Cerebellar cortex (tissue), 1 donor: ENCODE measurements at places on chromosomes 2 and 18.

DNA sequence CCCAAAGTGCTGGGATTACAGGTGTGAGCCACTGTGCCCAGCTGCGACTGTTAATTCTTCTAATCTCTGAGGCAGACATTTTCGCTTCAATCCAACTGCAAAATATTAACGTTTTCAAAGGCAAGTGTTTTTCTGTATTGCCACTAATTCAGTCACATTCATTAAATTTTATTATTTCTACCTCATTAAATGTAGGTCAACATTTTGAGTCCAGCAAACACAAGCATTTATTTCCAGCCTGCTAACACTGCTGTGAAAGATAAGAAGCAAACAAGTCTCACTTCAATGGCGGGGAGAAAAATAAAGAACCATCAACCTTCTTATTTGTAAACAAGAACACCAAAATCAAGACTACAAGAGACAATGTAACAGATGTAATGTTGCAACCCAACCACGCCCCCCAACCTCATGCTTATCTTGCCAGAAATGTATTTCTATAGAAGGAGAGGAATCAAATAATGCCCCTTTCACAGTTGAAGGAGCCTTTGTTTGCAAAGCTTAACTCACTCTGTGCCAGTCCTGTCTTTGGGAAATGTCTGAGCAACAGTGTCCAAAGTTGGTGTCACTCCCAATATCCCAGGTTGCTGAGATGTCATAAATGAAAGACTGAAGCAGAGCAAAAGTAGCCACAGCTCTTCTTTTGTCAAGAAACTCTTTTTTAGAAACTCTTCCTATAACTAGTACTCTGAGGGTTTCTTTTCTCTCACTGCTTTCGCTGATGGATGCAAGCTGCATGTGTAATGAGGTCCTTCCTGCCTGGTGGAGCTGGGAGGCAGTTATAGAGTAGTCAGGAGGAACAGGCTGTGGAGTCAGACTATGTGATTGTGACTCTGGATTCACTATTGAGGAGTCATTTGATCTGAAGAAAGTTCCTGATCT, 8.6 kb downstream of the DOCK10 start:
- DNase-seq = no peak

DNA sequence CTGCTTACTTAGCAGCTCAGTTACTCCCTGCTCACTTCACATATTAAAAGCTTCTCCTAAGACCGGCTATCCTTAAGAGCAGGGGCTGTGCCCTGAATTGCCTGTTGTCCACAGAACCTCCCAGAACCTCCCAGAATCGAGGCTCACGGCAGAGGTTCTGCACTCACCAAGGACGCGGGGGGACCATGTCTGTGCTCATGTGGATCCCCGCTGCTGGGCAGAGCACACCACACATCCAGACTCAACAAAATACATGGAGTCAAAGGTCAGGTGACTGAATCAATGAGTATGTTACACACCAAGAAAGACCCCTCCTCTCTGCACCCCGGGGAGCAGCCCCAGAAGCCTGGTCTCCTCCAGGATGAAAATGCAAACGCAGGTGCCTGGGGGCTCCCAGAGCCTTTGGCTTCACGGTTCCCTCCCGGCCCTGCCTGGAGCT, 149.0 kb downstream of the MBP start:
- no peak for DNase-seq

DNA sequence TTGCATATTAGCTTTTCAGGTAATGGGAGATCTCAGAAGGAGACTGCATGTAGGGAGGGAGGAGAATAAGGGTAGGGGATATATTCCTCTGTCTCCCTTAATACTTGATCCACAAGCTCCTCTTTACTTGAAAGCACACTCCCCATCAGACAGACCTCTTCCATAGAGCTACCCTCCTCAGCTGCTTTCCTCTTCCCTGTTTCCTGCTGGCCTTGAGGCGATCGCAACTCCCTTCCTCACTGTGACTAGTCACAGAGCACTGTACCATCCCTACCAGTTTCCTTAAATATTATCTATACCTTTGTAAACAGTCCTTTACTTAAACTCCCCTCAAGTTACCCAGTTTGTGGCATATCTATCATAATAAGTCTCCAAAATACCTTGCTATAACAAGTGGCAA, 10.9 kb downstream of the ROCK1 start:
- no peak for DNase-seq

- no peak for DNase-seq
These were observed 845.9 kb downstream of the SUCLG1 start for GRCh38 chr2:83613178-83613577.

DNA sequence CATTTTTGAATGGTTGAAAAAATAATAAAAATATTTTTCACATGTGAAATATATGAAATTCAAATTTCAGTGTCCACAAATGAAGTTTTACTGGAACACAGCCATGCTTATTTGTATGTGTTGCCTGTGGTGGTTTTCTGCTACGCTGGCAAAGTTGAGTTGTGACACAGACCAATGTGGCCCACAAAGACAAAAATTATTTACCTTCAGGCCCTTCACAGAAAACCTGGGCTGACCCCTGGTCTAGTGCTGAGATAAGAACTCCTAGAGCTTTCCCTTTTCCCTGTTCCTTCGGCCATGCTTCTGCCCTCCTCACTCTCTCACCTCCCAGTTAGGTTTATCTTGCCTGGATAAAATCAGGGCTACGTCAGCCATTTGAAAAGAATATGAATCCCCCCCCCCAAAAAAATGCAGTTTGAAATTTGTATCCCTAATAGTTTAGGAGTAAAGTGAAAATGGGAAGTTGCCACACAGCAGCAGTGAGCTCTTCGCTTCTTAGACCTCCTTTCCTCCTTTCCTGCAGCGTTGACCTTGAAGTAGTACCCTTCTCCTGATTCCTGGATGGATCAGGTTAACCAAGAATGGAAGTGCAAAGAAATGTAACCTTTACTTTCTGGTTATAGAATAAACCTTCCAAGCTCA, 91.0 kb downstream of the LIMS1 start:
- DNase-seq = no peak

GRCh38 chr2:231418820-231419640, 23.5 kb downstream of the B3GNT7 start:
- DNase-seq = no peak

DNA sequence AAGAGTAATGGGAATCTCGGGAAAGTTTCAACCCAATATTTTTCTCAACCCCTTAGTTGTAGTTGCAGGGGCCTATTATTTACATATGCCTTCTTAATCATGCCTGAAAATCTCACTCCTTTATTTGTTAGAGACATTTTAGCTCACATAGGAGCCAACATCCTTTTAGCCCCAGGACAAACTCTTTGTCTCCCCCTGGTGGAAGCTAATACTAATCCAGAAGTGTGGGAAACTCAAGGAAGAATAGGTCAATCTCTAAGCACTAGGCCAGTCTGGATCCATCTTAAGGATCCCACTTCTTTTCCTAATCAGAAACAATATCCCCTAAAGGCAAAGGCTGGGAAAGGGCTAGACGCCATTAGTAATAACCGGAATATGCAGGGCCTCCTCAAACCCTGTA, 550.9 kb upstream of the PKDCC start:
- DNase-seq = no peak

GRCh38 chr2:206876216-206876860, 63.0 kb upstream of the CPO start:
- DNase-seq = peak; percentile 7

- DNase-seq = no peak
These were observed 95.7 kb downstream of the CTIF start for GRCh38 chr18:48634491-48634890.

GRCh38 chr2:48515513-48515985, 14.4 kb upstream of the STON1 start:
- no peak for DNase-seq

- peak; percentile 38 for DNase-seq
These were observed 31.5 kb upstream of the NFE2L2 start for GRCh38 chr2:177296040-177296439.

DNA sequence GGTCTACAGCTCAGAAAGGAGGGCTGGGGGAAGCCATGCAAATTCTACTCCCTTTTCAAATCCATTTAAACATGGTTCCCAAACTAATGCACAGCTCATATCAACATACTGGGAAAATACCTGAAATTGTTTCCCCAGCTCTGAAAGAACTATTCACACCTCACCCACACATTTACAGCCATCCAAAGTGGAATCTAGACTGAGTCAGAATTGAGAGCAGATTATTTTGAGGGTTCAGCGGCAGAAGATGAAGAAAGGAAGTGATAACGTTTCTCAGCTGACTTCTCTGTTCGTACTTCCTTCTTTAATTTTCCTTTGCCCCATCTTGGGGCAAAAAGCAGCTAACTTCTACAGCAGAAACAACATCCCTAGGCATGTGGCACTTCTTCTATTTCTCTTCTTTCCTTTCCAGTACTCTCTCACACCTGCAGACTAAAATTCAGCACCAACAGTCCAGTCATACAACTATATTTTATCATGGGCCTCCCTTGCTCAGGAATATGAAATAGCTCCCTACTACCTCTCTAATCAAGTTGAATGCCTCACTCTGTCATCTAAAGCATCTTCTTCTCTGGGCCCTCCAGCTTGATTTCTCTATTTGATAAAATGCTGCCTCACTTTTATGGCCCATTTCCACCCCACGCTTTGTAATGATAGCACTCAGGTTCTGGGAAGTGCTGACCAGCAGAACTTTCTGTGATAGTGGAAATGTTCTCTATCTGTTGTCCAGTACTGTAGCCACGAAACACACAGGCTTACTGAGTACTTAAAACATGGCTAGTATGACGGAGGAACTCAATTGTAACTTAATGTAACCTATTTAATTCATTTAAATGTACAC, 35.9 kb downstream of the ARHGAP25 start:
- no peak for DNase-seq

- no peak for DNase-seq
These were observed 92.9 kb downstream of the ACKR3 start for GRCh38 chr2:236662231-236663185.

DNA sequence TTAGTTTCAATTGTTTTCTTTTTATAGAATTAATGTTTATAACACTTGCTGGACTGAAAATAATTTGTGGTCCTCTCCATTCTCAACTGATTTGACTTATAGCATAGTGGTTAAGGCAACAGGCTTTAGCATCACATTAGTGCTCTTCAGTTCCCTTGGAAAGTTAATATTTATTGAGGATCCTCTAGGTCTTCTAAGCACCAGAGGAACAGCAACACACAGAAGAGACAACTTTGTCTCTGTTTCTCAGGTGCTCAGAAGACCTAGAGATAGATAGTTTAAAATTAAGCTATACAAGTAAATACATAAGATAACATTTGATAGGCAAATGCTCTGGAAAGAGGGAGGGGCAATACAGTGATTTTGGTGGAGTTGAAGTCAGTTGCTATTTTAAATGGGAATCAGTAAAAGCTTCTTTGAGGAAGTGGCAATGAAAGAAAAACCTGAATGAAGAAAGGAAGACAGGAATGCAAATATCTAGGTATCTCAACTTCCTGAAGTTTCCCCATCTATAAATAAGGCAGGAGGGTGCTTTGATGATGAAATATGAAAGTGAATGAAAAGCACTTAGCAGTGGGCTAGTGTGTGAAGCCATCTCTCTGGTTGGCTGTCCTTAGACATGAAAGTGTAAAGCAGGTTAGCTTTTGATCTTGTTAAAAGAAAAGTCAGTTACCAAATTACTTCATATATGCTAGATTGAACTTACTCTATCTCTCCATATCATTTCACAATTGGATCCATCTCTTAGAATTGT, 7.9 kb downstream of the NEUROD1 start:
- no peak for DNase-seq

DNA sequence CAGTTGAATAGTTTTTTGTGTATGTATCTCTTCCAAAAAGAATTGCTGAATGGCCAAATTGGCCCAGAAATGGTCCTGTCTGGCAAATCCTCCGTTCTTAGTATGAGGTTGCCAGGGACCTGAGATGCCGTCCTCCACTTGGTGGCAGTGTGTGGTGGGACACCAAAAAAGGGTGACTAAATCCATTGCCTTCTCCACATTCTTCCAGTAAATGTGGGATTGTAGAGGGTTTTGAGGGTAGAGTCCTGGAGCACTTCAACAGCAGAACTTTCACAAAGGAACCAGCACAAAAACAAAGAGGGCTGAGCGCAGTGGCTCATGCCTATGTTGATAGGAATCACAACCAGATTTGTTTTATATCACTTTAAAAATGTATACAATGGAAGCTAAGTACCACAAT, 199.9 kb downstream of the BCL2 start:
- peak; percentile 45 for DNase-seq

DNA sequence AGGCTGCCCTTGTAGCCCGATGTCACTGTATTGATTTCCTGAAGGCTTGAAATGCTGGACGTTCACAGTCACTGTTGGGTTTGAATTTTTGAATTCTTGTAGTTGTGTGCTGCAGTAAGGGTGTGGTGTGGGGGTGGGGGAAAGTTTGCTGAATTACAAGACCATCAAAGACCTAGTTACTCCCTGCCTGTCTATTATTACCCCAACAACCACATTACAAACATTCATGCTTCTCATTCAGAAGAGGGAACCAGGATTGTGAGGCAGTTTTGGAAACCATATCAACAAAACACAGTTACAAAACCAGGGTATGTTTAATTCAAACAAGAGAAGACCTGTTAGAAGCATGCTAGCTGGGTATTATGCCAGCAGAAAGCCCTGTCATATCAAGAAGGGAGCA, 85.8 kb downstream of the CLHC1 start:
- no peak for DNase-seq

DNA sequence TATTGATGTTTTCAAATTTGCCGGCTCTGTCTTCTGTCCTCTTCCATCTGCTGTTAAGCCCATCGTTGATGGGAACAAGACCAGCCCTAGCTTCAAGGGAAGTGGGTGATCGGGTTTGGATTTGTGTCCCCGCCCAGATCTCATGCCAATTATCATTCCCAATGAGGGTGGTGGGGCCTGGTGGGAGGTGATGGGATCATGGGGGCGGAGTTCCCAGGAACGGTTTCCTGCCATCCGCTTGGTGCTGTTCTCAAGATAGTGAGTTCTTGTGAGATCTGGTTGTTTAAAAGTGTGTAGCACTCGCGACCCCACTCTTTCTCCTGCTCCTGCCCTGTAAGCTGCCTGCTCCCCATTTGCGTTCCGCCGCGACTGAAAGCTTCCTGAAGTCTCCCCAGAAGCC, 9.5 kb downstream of the ASB18 start:
- DNase-seq = no peak

- no peak for DNase-seq
These were observed 160.5 kb downstream of the ZFP36L2 start for GRCh38 chr2:43065871-43066270.

- peak; percentile 16 for DNase-seq
These were observed 61.0 kb downstream of the GRB14 start for GRCh38 chr2:164560181-164560792.

- no peak for DNase-seq
These were observed 30.2 kb upstream of the RAB11FIP5 start for GRCh38 chr2:73142937-73143336.

DNA sequence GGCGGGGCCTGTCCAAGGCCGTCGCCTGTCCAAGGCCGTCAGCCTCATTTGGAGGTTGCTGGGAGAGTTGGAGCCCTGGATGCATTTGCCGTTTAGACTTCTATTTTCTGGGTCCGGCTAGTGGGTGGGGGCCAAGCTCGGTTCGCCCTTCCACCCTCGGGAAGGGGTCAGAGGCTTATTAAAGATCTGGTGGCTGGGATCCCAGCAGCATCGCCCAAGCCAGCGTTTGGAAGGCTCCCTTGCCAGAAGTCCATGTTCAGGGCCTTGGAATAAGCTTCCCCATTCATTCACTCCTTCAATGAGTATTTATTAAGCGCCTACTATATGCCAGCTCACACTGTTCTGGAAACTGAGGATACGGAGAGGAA, 516 bp upstream of the DOCK10 start:
- DNase-seq = no peak
